ENCODE measurements at places on chromosomes 3 and 15.

DNA sequence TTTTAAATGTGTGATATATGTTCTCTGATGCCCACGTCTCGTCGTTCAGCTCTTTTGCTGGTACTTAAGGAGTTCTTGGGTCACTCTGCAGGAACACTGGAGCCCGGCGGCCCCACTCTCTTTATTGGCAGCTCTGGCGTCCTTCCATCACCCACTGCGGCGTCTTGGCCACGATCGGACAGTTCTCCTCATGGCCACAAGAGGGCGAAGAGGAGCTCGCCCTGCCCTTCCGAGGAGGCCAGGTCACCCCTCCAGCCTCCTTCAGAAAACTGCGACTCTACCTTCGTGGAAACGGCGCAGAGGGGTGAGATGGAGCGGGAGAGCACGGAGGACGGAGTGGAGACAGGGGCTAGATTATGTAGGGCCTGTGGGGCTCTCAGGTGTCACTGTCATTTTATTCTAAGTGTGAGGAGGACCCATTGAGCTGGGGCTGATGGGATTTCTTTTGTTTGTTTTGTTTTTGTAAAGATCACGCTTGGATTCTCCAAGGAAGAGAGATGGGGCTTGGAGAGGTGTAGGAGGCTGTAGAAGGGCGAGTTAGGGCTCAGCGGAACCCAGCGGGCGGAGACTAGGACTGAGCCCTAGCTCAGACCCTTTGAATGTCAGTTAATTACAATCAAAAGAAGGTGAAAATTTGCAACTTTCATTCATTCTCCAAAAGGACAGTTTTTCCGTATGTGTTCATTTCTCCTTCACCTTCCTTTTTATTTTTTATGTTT, 28.0 kb upstream of the GABRA5 start:
- no peak for DNase-seq

GRCh38 chr3:13352621-13353131, 67.4 kb downstream of the NUP210 start:
- no peak for DNase-seq

DNA sequence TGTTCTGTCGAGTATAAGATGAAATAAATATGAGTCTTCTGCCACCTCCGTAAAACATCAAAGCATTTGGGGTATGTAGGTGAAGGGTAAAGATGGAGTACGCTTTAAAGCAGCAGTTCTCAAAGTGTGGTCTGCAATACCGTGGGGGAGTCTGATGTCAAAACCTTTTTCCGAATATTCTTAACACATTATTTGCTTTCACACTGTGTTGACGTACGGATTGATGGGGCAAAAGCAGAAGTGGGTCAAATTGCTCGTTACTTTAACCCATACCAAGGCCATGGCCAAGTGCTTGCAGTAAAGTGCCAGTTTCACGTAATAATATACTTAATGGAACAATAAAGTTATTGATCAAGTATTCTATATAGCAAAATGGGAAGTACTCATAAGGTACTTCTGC, 36.3 kb downstream of the PAK2 start:
- DNase-seq: no peak

DNA sequence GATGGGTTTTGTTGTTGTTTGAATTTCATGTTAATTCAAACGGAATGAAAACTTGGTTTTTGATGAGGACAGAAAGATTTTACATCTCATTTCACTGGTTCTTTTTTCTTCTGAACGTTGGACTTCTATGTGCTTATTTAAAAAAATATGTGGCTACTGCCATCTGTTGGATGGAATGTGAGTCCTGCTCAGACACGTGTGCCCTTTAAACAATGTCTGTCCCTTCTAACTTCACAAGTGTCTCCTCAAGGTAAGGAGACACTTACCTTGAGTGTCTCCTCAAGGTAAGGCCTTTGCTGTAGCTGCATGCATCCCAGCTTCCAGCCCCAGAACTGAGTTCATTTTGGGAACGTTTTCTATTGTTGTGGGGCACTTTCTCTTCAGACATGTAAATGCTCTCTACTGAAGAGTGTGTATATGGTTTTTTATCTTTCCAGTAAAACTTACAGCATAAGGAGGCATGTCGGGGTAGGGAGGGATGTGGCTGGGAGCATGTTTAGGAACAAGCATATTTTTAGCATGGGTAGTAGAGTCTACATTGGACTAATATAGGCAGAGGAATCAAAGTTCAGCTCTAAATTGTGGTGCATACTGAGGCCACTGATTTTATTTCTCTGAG, 63.1 kb upstream of the UBE3A start:
- no peak for DNase-seq

DNA sequence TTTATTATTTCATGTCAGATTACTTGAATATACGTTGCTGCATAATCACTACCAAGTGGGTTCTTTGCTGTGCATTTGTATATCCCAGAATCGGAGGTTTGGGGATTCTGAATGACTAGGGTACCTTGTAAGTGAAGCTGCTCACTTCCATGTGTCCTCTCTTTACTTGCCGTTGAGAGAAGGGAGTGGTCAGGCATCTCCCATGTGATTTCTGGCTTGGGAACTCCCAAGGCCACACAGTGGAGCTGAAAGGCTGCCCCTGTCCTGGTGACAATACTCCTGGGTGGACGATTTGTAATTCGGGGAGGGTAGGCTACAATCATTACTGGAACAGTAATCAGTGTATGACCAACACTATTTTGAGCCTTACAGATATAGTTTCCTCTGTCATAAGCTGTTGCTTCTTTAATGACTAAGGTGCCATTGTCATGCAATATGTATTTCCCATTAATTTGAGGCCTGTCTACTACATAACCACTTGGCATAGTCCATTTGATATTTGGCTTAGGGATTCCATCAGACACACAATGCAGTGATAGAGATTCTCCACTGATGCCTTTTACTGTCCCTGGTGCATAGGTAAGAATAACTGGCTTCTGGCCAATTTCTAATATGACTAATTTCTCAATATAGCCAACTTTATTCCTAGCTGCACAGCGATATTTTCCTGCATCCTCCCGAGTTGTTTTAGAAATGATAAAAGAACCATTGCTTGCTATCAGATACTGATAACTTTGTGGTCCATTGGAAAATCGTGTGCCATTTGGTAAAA, 24.0 kb downstream of the IGSF10 start:
- DNase-seq: no peak

- no peak for DNase-seq
Measured at GRCh38 chr3:119639494-119640350, 20.7 kb downstream of the POPDC2 start.

GRCh38 chr15:85639752-85640381, 154.9 kb downstream of the KLHL25 start:
- DNase-seq: no peak

DNA sequence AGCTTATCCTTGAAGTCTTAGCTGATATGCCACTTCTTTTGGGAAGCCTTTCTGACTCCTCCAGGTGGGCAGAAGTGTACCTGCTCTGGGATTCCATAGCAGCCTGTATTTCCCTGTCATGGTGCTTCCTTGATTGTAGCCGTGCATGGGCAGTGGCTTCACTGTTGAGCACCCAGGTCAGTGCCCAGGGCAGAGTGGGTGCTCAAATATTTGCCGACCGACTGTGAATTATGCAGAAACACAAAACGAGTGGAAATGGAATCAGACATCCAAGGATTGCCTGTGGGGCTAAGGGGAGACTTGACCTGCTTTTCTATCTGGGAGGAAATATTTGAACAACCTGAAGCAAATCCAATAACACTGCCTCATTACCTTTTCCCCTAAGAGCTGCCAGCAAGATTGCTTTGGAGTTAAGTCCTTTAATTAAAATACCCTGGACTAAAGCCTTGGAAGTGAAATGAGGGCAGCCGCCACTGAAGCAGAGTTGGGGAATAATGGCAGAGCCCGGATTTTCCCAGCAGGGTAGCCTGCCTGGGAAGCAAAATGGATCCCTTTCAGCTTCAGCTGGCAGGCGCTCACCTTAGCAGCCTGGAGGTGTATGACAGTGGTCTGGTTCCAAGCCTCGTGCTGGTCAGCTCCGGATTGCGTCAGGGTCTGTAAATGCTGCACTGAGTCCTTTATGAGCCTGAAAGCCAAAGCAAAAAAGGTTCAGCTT, 14.9 kb downstream of the ACOX2 start:
- no peak for DNase-seq

- no peak for DNase-seq
Measured at GRCh38 chr3:186340204-186340603, 21.8 kb downstream of the DGKG start.
